ENCODE measurements at places on chromosomes 2 and 18. TPM values are rescaled to one million over a fixed set of nuclear protein-coding genes. Genes with fewer than 3 reads are reported as not detected.

DNA sequence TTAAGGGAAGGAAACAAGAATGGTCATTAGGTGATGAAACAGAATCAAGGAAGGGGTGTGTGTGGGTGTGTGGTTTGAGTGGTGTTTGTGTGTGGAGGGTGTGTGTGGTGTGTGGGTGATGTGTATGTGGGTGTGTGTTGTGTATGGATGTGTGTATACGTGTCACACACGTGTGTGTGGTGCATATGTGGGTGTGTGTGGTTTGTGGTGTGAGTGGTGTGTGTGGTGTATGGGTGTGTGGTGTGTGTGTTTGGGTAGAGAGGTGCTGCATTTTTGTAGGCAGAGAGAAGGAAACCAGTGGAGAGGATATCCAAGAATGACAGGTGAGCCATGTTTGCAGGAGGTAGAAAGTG lies 1.1 kb upstream of the CEP192 start:
- DNase-seq = no peak

- DNase-seq = no peak
These were observed 20.9 kb upstream of the GMPPA start for GRCh38 chr2:219477815-219478214.

DNA sequence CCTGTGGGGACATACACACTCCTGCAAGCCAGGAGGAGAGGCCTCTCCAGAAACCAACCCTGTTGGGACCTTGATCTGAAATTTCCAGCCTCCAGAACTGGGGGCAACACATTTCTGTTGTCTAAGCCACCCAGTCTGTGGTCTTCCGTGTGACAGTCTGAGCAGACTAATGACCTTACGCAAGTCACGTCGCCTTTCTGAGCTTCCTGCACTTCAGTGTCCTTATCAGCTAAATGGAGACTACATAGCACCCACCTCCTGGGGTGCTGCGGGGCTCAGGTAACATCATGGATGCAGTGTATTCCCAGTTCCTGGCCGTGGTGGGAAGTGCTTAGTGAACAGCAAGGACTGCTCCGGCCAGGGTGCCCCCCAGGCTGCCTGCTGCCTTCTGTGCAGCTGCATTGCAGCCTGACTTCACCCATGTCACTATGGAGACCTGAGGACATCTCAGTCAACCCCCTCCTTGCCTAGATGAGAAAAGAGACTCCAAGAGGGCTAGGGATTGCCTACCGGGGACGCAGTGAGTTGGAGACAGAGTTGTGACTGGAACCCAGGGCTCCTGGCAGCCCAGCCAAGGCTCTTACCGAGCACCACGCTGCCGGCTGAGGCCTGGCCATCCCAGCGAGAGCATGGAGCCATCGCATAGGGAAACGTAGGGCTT lies 61.2 kb upstream of the FZD5 start:
- no peak for DNase-seq

- DNase-seq = no peak
These were observed 201.8 kb upstream of the HDAC4 start for GRCh38 chr2:239602290-239603282.

EFHD1 gene
- 21.7 TPM for total RNA-seq

GRCh38 chr2:126656431-126657147 lies 631 bp downstream of the GYPC start:
- DNase-seq = no peak

Measured in omental fat pad (tissue), 4 donors.